Esophagus squamous epithelium (tissue), 5 donors: ENCODE measurements at places on chromosomes 5 and 9. TPM values are rescaled to one million over a fixed set of nuclear protein-coding genes. Genes with fewer than 3 reads are reported as not detected.

The PAEP gene
- not detected for total RNA-seq

The ANKRD18B gene
- total RNA-seq, result 3.8 TPM

- H3K4me1 ChIP-seq, result peaks cover 3% of the 10 kb centered on the region
- no peak for DNase-seq
- H3K4me3 ChIP-seq, result no peak overlapping the region
- H3K27me3 ChIP-seq, result peaks cover 49% of the 10 kb centered on the region
- H3K36me3 ChIP-seq, result no peaks in the 10 kb centered on the region
These were observed 51.8 kb upstream of the ZBTB43 start for GRCh38 chr9:126752881-126753670.

- no peaks in the 10 kb centered on the region for H3K36me3 ChIP-seq
- H3K4me3 ChIP-seq, result no peak overlapping the region
- peaks cover 7% of the 10 kb centered on the region for H3K27me3 ChIP-seq
These were observed 274.4 kb downstream of the DIRAS2 start for GRCh38 chr9:90368241-90368640.

GRCh38 chr9:133778336-133779013, 40.3 kb upstream of the SARDH start:
- H3K27ac ChIP-seq, result no peak overlapping the region
- peaks cover 13% of the 10 kb centered on the region for H3K36me3 ChIP-seq
- no peaks in the 10 kb centered on the region for H3K27me3 ChIP-seq
- no peaks in the 10 kb centered on the region for H3K4me1 ChIP-seq
- no peak for DNase-seq

The RLN2 gene
- not detected for total RNA-seq

- no peaks in the 10 kb centered on the region for H3K27me3 ChIP-seq
- H3K36me3 ChIP-seq, result no peaks in the 10 kb centered on the region
- H3K27ac ChIP-seq, result no peak overlapping the region
- H3K4me1 ChIP-seq, result no peaks in the 10 kb centered on the region
- H3K4me3 ChIP-seq, result no peak overlapping the region
These were observed 19.0 kb upstream of the SCAMP1 start for GRCh38 chr5:78341440-78341839.

GRCh38 chr9:135850737-135851136, 56.6 kb downstream of the CAMSAP1 start:
- H3K27me3 ChIP-seq, result no peaks in the 10 kb centered on the region
- no peaks in the 10 kb centered on the region for H3K36me3 ChIP-seq
- no peak overlapping the region for H3K27ac ChIP-seq
- no peak overlapping the region for H3K4me3 ChIP-seq
- no peak for DNase-seq
- H3K4me1 ChIP-seq, result no peaks in the 10 kb centered on the region

- DNase-seq, result no peak
- H3K4me1 ChIP-seq, result peaks cover 15% of the 10 kb centered on the region
- H3K27ac ChIP-seq, result no peak overlapping the region
- no peaks in the 10 kb centered on the region for H3K36me3 ChIP-seq
These were observed 513.4 kb downstream of the CSNK1G3 start for GRCh38 chr5:124025306-124025845.

DNA sequence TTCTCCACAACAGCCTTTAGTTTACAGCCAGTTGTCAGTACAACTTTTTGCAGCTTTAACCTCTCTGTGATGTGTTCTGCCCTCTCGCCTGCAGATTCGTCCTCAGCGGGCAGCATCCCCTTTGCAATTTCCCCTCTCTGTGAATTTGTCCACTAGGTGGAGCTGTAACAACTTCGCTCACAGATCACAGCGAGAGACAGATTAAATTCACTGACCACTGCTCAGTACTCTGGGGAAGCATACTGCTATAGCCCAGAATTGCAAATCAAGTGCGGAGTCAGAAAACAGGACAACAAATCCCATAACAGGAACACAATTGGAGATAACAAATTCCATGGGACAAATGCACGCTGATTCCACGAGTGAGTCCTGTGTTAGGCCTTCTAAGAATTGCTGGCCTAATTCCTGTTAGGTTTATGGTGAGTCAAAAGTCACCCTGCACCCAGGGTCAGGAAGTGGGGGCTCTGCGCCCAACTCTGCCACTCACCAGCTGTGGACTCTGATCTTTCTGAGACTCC, 2124.9 kb downstream of the MAT2B start:
- no peak overlapping the region for H3K27ac ChIP-seq
- H3K4me3 ChIP-seq, result no peak overlapping the region
- DNase-seq, result no peak

- H3K4me1 ChIP-seq, result peaks cover 90% of the 10 kb centered on the region
- H3K36me3 ChIP-seq, result no peaks in the 10 kb centered on the region
- H3K27me3 ChIP-seq, result no peaks in the 10 kb centered on the region
- H3K4me3 ChIP-seq, result peak overlapping the region; percentile 45
- peak overlapping the region; percentile 65 for H3K27ac ChIP-seq
These were observed 431 bp downstream of the RNF208 start for GRCh38 chr9:137221506-137222111.

The LCN6 gene
- total RNA-seq, result 0.82 TPM

The MORN5 gene
- total RNA-seq, result not detected

DNA sequence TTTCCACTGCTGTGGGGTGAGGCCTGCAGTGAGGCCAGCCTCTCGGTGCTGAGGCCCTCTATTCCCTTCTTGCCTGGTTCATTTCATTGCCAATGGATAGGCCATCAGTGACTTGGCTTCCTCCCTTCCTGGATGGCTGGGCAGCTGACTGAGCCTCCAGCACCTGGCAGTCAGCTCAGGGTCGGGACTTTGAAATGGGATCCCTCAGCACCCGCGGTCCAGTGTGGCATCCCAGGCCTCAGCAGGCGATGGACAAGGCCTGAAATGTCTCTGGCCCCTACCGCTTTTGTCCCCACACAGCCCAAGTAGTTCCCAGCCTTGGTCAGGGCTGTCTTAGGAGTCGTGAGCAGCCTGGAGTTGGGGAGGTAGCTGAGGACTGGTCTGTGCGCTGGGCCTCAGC, 17.2 kb downstream of the NDST1 start:
- DNase-seq, result no peak
- H3K4me1 ChIP-seq, result peaks cover 39% of the 10 kb centered on the region
- no peaks in the 10 kb centered on the region for H3K27me3 ChIP-seq
- H3K4me3 ChIP-seq, result no peak overlapping the region
- H3K36me3 ChIP-seq, result peaks cover 15% of the 10 kb centered on the region

GRCh38 chr5:76025069-76025468, 58.1 kb upstream of the SV2C start:
- no peak overlapping the region for H3K4me3 ChIP-seq
- H3K4me1 ChIP-seq, result no peaks in the 10 kb centered on the region
- no peak overlapping the region for H3K27ac ChIP-seq
- no peak for DNase-seq
- H3K27me3 ChIP-seq, result no peaks in the 10 kb centered on the region
- H3K36me3 ChIP-seq, result no peaks in the 10 kb centered on the region

- no peaks in the 10 kb centered on the region for H3K36me3 ChIP-seq
- peak within 1 kb of the TSS; percentile 78 for H3K27ac ChIP-seq
- H3K4me3 ChIP-seq, result peak within 1 kb of the TSS; percentile 37
- DNase-seq, result no peak
- peaks cover 8% of the 10 kb centered on the region for H3K4me1 ChIP-seq
These were observed at the start of gene FRMD3 for GRCh38 chr9:83538172-83538889. FRMD3 (minus strand) TSS chr9:83538401; CDS start chr9:83538231, 170 bp downstream.

The ZNF454 gene
- total RNA-seq, result 1.5 TPM
